ENCODE measurements at places on chromosomes 12 and 14.
A peak's percentile ranks its signal among the peaks of the same experiment; 100 is the strongest.

DNA sequence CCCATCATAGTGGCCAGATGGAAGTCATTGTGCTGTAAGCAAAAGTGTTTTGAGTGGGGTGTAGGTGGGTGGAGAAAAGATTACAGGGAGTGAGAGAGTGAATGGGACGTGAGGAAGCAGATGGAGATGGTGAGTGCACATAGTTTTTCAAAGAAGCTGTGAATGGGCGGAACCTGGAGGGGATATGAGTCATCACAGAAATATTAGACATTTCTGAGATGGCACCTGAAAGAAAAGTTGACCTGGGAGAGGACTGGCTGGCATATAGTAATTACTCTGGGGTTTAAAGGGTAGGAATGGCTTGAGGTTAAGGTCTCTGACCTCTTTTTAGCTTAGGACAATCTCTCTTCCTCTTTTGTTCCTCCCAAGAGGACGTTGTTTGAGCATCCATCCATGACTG lies 50.5 kb downstream of the ANO4 start:
- no peak for DNase-seq

- DNase-seq, result no peak
Measured at GRCh38 chr12:41681898-41682297, 462.8 kb downstream of the GXYLT1 start.

DNA sequence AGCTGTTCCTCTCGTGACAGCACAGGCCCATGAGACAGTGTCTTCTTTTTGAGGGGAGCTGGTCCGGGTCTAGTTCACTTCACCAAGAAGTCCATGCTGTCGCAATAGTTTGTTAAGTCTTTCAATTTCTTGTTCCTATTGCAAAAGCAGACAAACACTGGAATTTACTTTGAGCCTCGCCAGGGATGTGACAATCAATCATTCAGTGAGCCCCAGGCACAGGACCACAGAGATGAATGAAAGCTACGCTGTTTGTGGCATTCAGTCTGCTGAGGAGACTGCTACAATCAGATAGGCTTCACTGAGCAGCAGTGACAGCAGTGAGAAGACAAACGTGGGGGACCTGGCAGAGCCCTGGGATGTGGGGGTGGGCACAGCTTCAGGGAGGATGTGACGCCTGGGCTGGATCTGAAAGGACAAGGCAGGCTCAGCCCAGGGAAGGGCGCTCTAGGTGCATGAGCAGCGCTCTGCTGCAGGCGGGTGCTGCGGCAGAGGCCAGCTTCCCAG lies 35.5 kb downstream of the TCTN1 start:
- no peak for DNase-seq

- no peak for DNase-seq
Measured at GRCh38 chr12:129245769-129246168, 392.5 kb downstream of the GLT1D1 start.

GRCh38 chr14:89779707-89780106 lies 174.8 kb downstream of the EFCAB11 start:
- DNase-seq, result no peak

- DNase-seq, result peak; percentile 68
Measured at GRCh38 chr12:7142056-7142644, 12.0 kb downstream of the CLSTN3 start.

- DNase-seq, result no peak
Measured at GRCh38 chr12:116247377-116247776, 30.1 kb downstream of the MED13L start.

DNA sequence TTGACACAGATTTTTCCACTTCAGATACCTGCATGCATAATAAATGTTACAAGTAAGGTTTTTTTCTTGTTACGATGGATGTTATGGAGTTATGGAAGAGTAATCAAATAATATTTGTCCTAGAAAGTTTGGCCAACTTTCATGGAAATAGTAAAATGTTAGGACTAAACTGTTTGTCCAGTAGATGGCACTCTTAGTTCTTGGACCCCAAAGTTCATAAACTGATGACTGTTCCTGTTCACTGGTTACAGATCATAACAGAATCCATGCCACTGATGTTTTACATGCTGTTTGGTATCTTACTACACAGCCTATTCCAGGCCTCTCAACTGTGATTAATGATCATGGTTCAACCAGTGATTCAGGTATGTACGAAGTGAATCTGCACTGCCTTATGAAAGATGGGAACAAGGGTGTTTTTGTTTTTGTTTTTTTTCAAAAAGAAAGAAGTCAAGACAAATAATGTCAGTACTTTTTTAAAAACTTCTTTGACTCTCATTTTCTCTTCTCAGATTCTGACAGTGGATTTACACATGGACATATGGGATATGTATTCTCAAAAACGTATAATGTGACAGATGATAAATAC lies 48.8 kb upstream of the SLCO1C1 start:
- no peak for DNase-seq

- no peak for DNase-seq
Measured at GRCh38 chr12:12577786-12578185, 15.1 kb upstream of the DUSP16 start.

- no peak for DNase-seq
Measured at GRCh38 chr12:52988898-52989297, 17.4 kb upstream of the EIF4B start.

DNA sequence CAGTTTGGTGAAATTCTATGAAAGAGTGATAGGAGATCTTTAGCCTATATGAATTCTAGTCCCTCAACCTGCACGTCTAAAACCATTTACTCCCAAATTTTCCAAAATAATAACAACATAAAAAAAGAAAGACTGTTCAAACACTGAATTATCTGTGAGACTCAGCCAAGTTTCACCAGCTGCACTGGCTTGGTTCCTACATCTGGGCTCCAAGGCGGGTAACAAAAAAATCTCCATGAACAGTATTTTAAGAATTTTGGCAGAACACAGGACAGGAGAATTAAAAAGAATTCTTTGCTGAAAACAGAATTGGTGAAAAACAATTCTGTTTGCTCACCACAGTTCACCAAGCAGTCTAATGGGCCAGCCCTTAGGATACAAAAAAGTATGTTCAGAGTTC lies 536.8 kb upstream of the ATP2B1 start:
- no peak for DNase-seq

- no peak for DNase-seq
Measured at GRCh38 chr12:103308396-103308795, 187.4 kb downstream of the C12orf42 start.

- DNase-seq, result no peak
Measured at GRCh38 chr12:93154096-93154728, 223.5 kb upstream of the NUDT4 start.

- DNase-seq, result peak; percentile 9
Measured at GRCh38 chr14:60722357-60723115, 1.6 kb downstream of the SIX4 start.

GRCh38 chr14:89719366-89720075 lies 235.0 kb downstream of the EFCAB11 start:
- DNase-seq, result no peak

DNA sequence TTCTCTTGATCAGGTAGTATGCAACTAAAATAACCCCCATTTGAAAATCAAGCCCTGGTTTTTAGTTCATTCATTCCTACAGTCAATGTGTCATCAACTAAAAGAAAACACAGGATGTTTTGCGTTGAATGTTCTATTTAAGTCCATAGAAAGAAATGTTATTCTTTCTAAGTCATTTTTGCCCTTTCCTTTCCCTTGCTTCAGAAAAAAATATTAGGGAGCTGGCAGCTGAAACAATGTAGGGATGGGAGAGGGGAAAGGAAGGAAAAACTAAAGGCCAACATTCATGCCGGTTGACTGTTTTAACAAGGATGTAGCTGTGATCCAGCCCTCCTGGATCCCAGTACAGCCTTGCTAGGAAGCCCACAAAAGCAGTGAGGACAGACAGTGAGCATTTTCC lies 155.1 kb downstream of the BTG1 start:
- DNase-seq, result no peak

DNA sequence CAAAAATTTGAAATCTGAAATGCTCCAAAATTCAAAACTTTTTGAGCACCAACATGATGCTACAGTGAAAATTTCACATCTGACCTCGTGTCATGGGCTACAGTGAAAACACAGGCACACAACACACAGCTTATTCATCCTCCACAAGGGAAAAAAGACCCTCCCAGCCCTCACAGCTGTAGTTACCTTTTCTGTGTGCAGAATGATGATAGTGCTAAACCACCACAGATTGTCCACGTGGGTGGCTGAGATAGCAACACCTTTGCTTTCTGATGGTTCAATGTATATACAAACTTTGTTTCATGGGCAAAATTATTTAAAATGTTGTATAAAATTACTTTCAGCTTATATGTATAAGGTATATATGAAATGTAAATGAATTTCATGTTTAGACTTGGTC lies 46.8 kb downstream of the FRS2 start:
- DNase-seq, result no peak

- no peak for DNase-seq
Measured at GRCh38 chr14:92309968-92310530, 12.9 kb upstream of the SLC24A4 start.

DNA sequence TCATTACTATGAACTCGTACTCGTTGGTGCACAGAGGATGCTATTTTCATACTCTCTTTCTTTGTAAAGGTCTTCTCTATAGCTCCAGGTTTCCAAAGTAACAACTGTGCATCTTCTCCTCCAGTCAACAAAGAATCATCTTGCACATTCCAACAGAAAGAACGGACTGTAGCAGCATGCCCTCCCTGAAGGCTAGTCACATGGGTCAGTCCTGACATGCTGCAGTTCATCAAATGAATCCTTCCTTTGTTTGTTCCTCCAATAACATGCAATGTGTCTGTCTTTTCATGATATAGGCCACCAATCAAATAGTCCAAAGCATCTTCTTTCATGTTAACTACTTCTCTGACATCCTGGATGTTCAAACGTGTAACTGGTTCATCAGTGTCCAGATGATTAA lies 42.9 kb downstream of the WDR89 start:
- DNase-seq, result no peak

DNA sequence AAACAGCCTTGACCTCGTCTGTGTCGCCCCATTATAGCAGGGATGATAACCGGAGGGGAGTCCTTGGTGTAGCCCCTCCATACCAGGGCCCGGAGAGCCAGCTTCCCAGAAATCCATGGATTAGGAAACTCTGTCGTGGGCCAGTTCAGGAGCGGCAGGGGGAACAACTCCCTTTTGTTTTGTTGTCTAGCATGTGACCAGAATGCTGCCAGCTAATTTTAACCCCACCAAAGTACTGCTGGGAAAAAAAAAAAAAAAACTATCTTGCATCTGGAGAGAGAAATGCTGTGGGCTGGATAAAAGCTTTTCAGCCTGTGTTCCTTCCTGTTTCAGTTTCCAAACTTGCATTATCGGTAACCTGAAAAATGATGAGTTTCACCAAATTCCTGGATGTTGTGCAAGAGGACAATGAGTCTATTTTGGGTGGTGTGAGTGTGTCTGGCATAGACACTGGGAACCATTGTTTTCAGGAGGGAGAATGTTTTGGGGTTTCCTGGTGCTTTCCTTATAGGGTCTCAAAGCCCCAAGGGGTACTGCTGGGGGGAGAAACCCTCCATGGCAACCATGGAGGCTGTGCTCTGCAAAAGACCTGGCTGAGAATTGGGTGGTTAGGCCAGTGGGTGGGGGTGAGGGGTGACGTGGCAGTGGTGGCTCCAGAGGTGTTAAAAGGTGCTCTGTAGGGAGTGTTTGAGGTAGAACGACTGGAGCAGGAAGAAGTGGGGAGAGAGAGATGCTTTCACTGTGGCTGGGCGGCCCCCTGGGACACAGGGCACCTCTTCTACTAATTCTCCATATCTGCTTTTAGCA lies 14.9 kb upstream of the IRF2BPL start:
- DNase-seq, result no peak

GRCh38 chr14:24846261-24846660 lies 203.7 kb downstream of the STXBP6 start:
- DNase-seq, result no peak

DNA sequence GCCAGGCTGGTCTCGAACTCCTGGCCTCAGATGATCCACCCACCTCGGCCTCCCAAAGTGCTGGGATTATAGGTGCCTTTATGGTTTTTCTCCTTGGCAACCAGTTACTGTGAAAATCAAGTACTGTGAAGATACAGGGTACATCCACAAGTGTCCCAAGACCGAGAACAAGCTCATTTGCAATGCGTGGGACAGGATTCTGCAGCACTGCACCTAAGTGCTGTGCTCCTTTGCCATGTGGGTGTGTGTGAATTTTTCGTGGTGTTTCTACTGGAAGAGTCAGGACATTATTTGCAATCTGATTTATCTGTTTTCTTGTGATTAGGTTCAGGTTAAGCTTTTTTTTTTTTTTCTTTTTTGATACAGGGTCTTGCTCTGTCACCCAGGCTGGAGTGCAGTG lies 7.1 kb upstream of the C14orf93 start:
- no peak for DNase-seq

GRCh38 chr12:88305254-88305890 lies 163.3 kb downstream of the TMTC3 start:
- DNase-seq, result no peak

DNA sequence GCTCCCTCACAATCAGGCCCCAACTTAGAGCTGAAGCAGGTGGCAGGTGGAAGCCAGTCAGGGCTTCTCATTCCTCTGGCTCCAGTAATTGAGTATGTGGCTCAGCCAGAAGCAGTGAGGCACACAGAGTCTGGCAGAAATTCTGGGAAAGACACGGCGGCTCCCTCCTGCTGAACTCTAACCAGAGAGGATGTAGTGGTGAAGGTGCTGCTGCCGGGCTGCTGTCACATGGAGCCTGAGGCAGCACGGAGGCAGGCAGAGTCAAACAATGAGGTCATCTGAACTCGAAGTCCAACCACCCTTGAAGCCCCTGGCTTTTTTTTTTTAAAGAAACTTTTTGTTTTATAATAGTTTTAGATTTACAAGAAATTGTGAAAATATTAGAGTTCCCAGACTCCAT lies 33.4 kb upstream of the SMOC1 start:
- DNase-seq, result no peak

- DNase-seq, result no peak
Measured at GRCh38 chr12:67721248-67721647, 72.7 kb downstream of the DYRK2 start.

DNA sequence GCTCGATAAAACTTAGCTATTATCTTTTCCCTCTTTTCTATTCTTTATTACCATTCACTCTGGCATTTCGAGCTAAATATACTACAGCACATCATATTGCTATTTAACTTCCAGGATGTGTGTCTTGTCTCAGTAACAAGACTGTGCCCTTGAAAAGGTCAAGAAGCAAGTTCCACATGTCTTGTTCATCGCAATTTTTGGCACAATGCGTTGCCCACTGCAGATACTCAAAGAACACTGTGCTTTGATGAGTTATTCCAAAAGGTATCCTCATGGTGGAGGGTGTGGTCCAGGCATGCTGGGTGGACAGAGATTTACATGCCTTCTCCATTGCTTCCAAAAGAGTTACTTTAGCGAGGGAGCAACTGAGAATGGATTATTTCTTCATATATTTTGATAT lies 6.6 kb downstream of the E2F7 start:
- DNase-seq, result no peak

DNA sequence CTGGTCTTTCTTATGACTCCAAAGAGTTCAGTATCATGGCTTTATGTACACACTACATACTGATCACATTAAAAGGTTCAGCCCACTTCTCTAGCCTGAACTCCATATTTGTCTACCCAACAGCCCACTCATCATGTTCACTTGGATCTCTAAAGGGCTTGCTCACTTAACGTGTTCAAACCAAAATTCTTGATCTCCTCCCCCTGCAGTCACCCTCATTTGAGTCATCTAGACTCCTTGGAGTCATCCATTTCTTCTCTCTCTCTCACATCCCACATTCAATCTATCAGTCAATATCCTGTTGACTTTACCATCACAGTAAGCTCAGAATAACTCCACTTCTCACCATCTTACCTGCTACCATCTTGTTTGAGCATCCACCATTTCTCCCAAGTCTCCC lies 148.4 kb upstream of the ARID2 start:
- no peak for DNase-seq

GRCh38 chr14:38226366-38226765 lies 18.7 kb downstream of the SSTR1 start:
- DNase-seq, result no peak

GRCh38 chr12:108254030-108254429 lies 85.1 kb downstream of the CMKLR1 start:
- no peak for DNase-seq
